ENCODE measurements at places on chromosomes 5 and 9.

GRCh38 chr5:107446972-107447371 is 223.8 kb downstream of the EFNA5 start:
- DNase-seq, result no peak

GRCh38 chr9:79617395-79617794 is 45.6 kb downstream of the TLE4 start:
- DNase-seq, result no peak

DNA sequence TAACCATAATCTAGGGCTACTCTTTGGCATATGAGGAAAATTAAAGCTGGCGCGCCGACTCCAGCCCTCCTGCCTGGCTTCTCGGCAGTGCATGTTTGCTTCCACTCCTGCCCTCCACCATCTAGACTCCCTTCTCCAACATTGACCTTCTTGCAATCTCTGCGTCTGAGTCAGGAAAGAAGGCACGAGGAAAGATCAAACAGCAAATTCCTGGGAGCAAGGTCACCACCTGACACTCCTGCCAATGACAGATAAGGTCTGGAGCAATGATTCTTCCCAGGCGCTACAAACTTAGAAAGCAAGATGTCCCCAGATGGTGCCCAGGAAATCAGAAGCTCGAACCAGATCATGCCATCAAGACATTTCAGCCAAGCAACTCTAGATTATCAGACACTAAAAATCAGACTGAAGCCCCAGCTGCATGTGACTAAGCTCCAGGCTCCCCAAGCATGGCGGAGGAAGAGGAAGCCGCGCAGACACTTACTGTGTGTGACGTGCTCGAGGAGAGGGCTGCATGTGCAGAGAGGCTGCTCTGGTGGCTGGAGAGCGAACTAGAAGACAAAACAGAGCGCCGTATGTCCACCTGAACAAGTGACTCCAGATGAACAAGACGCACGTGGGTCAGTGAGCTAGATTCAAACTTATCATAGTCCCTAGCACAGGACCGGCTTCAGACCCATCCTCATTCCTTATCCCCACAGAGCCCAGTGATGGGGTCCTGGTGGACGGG is 115.3 kb downstream of the UBE2R2 start:
- DNase-seq, result no peak

DNA sequence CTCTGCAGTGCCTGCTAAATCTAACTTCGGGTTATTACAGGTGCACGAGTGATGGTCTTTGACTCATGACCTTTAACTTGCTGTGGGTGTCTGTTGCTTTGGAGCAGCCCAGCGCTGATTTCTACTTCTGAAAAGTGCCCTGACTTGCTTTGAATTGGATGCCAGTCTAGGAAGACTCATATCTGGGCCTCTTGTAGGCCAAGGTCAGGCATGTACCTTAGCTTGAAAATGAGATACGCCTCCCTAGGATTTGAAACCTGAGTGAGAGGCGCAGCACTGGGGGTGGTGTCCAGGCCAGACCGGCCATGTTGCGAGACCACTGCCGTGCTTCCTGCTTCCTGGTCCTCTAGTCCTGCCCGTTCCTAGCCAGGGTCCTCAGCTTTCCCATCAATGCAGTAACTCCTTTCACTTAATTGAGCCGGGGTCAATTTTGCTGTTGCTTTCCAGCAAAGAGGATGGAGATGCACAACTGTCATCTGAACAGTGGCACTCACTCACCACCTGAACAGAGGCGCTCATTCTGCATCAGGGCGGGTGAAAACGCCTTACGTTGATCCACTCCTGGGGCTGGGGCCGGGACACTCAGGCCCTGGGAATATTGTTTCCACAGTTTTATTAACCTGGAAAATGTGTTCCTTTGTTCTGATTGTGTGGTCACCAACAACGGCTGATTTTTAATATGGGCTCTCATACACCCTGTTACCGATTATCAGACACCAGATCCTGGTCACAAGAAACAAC is 14.3 kb downstream of the PCAT7 start:
- no peak for DNase-seq

DNA sequence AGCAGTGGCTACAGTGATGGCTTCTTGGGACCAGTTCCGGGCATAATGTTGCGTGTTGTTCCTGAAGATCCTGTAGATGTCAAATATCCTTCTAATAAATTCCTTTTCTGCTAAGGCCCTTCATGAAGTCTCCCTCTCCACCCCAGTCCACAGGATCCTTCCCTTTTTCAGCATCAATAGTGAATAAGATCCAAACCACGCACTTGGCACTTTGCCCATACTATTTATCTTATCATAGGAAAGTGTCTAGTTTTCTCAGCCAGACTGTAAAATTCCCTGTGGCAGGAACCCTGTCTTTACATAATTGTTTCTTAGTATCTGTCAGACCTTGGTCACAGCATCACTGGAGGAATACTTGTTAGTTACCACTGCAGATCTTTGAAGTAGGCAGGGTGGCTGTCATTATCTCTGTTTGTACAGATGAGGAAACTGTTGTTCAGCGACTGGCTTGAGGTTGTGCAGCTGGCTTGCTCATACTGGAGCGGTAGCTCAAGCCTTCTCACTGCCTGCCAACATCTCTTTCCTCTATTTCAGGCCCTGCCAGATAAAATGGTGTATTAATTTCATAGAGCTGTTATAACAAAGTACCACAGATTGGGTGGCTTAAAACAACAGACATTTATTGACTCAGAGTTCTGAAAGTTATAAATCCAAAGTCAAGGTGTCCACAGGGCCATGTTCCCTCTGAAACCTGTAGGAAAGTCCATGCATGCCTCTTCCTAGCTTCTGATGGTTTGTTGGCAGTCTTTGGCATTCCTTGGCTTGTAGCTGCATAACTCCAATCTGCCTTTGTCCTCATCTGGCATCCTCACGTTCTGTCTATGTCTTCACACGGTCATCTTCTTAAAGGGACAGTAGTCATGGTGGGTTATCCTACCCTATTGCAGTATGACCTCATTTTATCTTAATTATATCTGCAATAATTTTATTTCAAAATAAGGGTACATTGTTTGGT is 33.5 kb upstream of the APC start:
- peak; percentile 91 for DNase-seq
